Hindlimb muscle (tissue), 1 donor: ENCODE measurements at places on chromosomes 1 and 21. TPM values are rescaled to one million over a fixed set of nuclear protein-coding genes. Genes with fewer than 3 reads are reported as not detected.
A peak's percentile ranks its signal among the peaks of the same experiment; 100 is the strongest.

Gene PEA15
- 117 TPM for polyA plus RNA-seq

Gene FCRL6
- polyA plus RNA-seq, result not detected

Gene PPM1J
- polyA plus RNA-seq, result 3.8 TPM

DNA sequence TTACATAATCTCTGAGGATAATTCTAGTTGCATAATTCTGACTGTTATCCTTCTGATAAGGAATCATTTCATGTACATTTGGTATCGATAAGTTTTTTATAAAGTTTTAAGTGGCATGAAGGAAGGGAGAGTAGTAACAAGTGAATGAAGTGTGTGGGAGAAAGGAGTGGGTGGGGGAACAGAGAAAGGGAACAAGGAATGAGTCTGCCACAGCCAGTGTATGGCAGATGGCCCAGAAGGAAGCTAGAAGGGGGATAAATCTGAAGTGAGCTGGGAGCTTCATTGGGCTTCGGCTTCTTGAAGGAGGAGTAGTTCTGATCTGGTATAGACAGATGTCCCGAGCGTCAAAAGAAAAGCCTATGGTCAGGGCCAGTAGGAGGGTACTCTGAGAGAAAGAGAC is 18.6 kb downstream of the ZBTB40 start:
- no peak for DNase-seq

- DNase-seq, result peak; percentile 24
Observed at GRCh38 chr1:15060104-15060503, 93.4 kb upstream of the TMEM51 start.

- DNase-seq, result no peak
Observed at GRCh38 chr1:207039380-207040180, 7.0 kb upstream of the C1orf116 start.

DNA sequence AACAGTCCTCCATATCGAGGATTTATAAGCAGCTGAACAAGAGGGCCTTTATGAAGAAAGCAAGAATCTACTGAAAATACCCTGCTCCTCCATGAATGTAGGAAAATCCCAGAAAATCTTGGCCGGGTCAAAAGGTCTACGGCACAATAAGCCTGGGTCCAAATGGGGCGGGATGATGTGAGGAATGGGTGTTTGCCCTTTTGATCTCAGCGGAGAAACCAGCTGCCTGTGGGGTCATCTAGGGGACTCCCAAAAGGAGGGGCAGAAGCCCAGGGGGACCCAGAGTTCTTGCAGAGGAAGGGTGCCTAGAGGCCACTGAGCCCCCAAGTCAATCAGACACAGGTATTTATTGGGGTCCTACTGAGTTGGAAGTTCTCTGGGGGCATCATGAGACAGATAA is 11.4 kb upstream of the PIGR start:
- DNase-seq, result no peak

DNA sequence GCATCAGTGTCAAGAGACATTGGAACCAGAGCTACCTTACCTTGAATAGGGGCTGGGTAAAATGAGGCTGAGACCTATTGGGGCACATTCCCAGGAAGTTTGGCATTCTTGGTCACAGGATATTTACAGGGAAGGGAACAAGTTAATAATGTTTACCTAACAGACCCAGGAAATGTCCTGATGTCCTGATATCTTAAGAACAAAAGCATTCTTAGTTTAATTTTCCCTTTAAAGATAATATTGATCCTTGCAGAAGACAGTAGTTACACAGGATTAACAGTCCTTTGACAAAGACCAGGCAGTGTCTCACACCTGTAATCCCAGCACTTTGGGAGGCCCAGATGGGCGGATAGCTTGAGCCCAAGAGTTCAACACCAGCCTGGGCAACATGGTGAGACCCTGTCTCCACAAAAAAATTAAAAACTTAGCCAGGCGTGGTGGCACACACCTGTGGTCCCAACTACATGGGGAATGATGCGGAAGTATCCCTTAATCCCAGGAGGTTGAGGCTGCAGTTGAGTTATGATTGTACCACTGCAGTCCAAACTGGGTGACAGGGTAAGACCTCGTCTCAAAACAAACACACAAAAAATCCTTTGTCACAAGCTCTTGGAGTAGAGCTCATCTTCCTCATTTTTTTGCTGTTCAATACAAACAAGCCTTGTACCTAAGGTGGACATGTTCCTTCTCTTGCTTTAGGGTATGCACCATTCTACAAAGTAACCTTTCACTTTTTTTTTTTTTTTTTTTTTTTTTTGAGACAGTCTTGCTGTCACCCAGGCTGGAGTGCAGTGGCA is 1.3 kb upstream of the TOMM20 start:
- DNase-seq, result no peak

GRCh38 chr1:6244401-6245049 is 546 bp downstream of the HES3 start:
- DNase-seq, result no peak
